Fibroblast of the aortic adventitia (primary cell): ENCODE measurements at places on chromosomes 7 and 10. TPM values are rescaled to one million over a fixed set of nuclear protein-coding genes. Genes with fewer than 3 reads are reported as not detected.

- DNase-seq: no peak
These were observed 9.2 kb downstream of the DPCD start for GRCh38 chr10:101597091-101597900.

DNA sequence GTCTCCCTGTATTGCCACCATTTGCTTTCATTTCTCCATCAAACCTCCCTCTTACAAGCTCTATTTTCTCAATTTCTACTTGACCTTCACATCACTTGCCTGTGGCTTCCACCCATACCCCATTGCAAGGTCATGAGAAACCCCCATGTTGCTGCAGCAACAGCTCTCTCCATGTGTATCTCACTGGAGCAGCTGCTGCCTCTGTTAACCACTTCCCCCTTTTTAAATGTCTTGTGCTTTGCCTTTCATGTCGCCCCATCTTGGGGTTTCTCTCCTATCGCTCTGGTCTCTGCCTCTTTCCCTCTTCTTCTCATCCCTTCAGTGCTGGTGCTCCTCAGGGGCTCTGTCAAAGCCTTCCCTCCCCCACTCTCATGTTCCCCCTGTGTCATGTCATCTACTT is 148.8 kb downstream of the CHN2 start:
- no peak for DNase-seq

The CNNM1 gene
- 0.09 and 0.41 TPM in 2 replicates for total RNA-seq

The SH2D4B gene
- total RNA-seq: not detected in 2 replicates
